ENCODE measurements at places on chromosomes 6 and 20. TPM values are rescaled to one million over a fixed set of nuclear protein-coding genes. Genes with fewer than 3 reads are reported as not detected.

- DNase-seq, result no peak
Measured at GRCh38 chr20:49751397-49751736, 37.7 kb upstream of the B4GALT5 start.

Gene MMP24
- total RNA-seq, result 0.05 TPM

DNA sequence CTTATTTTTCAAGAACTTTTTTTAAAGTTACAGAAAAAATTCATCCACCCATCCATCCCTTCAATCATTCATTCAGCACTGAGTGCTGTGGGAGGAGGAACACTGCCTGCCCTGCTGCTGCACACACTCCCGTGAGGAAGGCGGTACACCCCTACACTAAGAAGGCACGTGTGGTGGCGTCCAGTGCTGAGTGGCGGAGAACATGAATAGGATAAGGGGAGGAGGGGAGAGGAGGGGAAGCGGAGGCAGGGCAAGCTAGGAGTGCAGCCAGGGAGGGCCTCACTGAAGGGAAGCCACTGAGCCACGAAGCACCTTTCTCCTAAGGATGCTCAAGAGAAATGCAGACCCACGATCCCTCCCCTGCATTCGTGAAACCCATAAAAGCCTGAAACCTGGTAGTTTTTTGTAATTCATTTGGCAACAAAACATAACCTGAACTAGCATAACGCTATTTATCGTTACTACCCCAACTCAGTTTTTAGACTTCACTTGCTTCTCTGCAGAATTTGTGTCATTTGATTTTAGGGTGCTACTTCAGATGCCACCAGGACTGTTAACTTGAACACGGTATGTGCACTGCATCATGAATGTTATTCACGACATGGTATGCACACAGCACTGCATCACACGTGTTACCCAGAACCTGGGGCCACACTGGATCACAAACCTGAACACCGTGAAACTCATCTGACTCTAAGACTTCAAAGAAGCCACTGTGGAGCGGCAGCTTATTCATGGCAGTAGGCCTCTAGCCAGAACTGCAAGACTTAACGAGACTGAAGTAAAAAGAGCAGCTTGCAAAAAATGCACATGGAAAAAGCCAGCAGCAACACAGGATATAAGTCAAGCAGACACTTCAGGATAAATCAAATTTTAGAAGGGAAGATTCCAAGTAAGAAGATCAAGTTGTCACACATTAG, 3.5 kb downstream of the RNASET2 start:
- peak; percentile 61 for DNase-seq

DNA sequence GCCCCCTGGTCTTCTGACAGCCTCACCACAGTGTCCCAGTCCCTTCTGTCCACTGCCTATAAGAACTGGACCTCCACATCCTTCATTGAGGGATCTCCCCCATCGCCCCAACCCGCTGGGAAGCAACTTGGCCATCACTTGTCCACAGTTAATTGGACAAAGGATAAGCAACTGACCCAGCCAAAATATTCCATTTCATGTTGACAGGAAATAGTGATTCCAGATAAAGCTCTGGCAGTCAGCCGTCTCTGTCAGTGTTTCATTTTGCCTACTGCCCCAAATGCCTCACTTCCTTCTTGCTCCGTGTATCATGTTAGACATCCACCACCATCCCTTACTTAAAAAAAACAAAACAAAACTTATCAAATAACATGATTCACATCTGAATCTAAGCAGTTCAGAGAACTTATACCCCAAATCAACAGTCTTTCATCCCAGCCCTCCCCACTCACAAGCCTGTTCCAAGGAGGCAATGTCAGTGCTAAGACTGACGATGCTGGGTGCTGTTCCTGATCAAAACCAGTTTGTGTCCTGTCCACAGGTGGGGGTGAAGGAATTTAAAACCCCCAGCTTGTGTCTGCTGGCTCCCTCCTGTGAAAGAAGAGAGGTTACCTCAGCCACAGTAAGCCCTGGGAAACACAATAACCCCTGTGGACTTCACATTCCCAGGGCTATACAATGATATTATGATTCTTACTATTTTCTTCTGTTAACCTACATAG, 162.5 kb downstream of the WDR27 start:
- DNase-seq, result no peak

DNA sequence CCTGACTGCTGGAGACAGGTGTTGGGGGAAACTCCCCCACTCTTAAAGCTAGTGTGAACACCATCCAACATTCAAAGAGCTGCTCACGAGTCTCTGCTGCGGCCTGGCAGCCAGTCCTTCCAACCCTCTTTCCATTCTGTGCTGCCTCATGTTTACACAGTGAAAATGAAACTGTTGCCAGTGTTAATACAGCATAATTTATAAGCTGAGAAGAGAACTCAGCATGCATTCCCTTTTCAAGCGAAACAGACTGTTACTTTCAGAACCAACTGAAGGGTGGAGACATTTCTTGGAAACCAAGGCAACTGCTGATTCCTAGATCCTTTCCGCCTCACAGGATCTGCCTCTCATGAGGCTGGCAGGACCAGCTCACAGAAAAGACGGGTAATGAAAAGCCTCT, 533.8 kb upstream of the ID4 start:
- DNase-seq, result no peak

DNA sequence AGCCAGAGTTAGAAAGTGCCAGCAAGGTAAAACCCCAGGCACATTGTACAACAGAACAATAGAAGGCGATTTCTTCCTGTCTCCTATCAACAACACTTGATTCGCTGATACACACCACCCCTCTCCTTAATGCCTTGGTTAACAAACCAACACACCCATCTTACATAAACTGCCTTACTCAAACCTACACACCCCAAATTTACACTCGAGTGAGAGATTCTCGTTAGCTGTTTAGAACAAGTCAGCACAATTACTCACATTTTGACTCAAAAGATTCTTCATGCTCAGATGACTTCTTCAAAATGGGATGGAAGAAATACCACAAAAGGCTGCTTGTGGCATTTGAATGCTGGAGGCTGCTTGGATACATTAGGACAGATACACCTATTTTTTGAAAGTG, 80.0 kb upstream of the FOXQ1 start:
- DNase-seq, result no peak

DNA sequence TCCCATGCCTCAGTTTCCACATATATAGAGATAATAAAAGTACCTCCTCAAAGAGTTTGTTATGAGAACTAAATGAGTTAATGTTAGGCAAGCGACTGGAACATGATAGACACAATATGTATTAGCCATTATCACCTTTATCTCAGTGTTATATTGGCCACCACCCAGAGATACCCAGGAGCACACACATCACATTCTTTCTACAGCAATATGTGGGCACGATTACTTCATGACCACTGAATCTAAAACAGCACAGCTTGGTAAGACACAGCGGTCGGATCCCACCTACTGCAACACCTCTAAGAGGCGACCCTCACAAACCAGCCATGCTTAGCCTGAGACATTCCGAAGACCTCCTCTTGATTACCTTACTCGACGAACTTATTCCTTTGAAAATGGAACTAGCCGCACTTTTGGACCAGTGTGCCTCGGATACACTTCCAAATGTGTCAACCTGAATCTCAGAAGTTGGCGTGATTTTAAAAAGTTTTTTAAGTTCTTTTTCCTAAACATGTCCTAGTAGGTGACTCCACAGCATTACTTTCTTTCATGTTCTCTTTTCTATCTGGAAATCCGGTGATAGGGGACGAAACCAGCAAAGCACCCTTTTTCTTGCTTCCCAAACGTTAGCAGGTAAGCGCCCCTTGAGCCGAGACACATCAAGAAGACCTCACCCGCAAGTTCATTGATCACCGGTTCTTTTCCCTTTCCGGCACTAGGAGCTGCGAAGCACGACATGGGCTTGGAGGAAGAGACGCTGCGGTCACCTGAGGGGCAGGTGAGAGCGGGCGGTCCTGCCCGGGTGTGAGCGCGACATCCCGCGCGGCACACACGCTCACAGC, 923 bp downstream of the GMDS start:
- DNase-seq, result no peak

DNA sequence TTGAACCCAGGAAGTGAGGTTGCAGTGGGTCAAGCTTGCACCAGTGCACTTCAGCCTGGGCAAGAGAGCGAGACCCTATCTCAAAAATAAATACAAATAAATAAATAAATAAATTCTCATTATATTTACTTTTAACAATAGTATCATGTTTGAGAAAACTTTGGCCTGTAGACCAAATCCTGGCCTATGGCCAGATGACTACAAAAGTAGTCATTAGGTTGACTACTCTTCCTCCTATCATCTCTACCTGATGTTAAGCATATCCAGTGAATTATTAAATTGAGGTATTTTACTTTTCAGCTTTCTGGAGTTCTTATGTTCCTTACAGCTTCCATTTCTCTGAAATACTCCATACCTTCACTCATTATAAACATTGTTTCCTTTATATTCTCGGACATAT, 280.6 kb downstream of the LAMA2 start:
- no peak for DNase-seq

- DNase-seq, result no peak
Measured at GRCh38 chr6:63862486-63863198, 227.0 kb downstream of the PHF3 start.

- peak; percentile 15 for DNase-seq
Measured at GRCh38 chr6:169859978-169860703, 108.7 kb downstream of the ERMARD start.

Gene ULBP1
- total RNA-seq, result 0.19 TPM

Data from thymus (tissue), 14 donors.